NCI-H1930 (cell line): ENCODE measurements at places on chromosomes 1 and 21.

DNA sequence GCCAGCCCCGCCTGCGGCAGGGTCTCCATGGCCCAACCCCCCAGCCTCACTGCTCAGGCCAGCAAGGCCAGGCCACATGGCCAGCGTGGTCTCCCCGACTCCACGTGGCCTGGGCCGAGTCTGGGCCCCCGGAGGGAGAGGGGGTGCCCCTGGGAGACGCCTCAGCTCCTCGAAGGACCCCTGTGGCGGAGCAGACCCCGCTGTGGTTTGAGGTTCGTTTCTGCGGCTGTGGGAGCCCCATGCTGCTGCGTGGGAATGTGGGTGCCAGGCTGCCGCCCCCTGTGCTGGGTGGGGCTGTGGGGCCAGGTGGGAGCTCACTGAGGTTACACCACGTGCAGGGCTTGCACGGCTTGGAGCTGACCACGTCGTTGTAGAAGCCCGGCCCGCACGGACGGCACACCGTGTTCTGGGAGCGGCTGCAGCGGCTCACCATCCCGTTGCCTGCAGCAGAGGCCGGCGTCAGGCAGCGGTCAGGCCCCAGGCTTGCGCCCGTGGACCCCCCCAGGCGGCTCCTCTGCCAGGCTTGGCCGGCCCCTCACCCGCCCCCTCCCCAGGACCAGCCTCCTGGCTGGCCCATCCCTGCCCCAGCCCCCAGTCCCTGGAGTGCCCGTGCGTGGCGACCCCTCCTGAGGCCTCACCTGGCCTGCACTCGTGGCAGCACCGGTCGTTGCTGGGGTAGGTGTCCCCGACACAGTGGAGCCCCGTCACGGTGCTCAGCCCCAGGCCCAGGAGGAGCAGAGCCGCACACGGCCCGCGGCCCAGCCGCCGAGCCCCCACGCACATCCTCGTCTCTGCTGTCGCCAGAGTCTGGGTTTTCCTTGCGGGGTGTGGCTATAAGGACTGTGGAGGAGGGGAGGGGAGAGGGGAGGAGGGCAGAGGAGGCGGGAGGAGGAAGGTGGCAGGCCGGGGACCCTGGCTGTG is at the start of gene TNFRSF4:
Gene TNFRSF4, minus strand, starts transcription at position 809 of the 921 bp plus-strand sequence. Its CDS starts 26 bp downstream, at position 783.
- DNase-seq, result no peak

- DNase-seq, result no peak
These were observed 48.4 kb upstream of the SIPA1L2 start for GRCh38 chr1:232678185-232678886.

DNA sequence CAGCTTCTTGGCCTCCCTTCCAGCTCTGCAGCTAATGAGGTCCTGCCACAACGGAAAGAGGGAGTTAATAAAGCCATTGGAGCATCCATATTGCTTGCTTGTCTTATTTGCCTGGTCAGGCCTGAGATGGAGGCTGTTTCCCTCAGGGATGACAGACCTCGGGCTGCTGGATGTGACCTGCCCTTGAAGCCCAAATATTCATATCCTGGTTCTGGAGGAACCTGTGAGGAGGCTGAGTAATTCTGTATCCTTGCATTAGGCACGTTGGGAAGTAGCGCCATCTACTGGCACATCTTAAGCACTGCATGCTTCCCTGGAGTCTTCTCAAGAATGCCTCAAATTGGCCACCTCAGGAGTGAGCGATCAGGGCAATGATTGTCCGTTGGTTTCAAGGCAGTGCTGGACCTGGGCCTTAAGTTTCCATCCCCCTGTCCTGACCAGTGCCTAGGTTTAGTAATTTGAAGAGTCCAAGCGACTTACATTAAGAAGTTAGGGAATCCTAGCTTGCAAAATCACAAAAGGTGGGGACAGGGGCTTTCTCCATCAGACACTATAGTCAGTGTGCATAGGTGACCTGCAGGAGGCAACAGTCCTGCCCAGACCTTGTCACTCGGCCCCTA is 13.8 kb upstream of the NASP start:
- DNase-seq, result peak; percentile 70

- no peak for DNase-seq
These were observed 13.7 kb downstream of the PSMA5 start for GRCh38 chr1:109412551-109412950.

GRCh38 chr1:117537291-117537920 is 68.4 kb upstream of the TENT5C start:
- no peak for DNase-seq

GRCh38 chr1:42934541-42935312 is 23.9 kb downstream of the SLC2A1 start:
- DNase-seq, result no peak

DNA sequence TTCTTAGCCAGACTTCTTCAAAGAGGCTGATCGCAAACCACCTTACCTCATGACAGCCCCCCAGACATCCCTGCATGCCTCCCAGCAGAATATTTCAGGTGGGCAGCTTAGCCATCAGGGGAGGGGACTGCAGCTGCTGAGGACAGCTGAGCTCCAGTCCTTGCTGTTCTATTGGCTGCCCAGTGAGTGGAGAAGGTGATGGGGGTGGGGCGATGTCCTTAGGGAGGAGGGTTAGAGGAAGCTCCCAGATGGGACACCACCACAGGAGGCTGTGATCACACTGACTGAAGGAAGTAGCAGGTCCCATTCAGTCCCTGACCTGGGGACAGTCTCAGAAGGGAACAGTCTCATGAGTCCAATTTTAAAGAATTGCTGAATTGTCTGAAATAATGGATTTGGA is 38.3 kb downstream of the GJA5 start:
- no peak for DNase-seq

DNA sequence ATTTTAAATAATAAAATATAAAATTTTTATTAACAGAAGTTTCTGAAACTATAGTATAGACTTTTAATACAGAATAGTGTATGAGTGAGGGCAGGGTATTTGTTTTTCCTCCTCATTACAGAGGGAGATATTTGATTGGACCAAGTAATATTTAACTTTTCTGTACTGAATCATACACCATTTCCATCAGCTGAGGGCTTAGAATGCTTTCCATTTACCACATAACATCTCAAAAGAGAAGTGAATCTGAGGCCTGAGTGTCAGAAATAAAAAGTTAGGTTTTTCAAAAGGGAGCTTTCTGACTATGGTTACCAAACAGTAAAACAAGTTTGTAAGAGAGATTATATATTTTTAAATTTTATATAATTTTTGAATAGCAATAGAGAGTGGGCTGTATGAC is 29.5 kb downstream of the TLCD4 start:
- no peak for DNase-seq

GRCh38 chr1:64363616-64364015 is 106.3 kb upstream of the CACHD1 start:
- DNase-seq, result no peak

DNA sequence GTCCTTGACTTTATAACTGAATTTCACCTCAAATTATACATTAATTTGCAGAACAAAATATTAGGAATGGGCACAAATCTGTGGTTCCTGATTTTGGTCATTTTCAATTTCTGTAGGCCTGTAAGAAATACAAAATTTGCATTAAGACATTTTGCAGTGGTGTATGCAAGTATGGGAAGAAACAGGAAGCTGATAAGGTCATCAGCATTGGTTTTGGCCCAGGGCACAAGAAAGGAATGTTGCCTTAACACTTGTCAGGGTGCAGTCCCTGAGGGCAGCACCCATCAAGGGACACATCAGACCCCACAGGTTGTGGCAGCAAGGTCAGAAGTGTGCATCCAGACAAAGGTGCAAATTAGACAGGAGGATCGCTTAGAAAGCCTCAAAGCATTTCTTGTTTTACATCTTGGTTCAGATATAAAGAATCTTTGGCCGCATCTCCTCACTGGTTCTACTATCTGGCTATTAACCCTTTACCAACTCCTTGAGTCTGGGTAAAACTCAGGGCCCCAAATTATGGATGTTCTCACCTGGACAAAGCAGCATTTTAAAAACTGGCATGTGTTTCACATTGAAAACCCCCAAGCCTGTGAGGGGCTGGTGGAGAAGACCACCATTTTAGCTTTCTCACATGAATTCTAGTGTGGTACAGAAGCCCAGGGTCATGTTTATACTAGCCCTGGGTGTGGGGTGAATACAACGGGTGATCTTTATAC is 182.4 kb downstream of the CDC7 start:
- no peak for DNase-seq

DNA sequence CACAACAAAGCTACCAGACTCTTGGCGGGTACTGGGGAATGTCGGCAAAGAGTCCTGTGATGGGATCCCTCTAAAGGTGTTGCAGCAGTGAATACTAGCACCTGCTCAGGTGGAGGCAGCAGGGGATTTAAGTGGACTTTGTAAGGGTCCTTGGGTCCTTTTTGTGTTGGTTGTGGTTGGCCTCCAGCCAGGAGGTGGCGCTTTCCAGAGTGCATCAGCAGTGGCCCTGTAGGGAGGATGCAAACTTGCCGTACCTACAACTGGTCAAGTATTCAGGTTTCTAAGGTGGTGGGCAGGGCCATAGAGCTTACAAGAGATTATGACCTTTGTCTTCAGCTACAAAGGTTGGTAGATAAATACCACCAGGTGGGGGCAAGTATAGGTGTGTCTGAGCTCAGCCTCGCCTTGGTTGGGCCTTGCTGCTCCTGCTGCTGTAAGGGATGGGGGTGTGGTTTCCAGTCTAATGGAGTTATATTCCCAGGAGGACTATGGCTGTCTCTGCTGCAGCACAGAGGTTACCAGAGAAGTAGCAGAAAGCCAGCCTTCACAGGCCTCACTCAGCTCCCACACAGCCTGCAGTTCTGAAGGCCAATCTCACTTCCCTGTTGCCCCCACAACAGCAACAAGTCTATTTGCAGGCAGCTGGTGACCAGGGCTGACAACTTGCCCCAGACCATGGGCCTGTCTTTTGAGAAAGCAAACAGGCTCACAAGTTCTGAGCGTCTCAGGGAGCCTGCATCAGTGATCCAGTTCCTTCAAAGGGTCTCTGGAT is 7.3 kb downstream of the OR2M5 start:
- no peak for DNase-seq

DNA sequence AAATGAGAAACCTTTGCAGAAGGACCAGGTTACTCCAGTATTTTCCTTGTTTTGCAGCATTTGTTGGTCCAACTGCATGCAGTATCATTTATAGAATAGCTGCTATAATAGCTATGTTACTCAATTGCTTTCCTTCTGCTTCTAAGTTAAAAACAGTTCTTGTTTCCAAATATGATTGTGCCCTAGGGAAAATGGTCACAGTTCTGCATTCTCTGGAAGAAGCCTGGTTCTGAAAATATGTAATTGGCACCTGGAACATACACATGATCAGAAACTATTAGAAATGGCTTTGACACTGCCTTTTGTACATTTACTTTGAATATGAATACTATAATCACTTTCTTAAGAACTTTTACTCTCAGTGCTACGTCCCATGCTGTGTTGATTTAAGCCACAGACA is 33.6 kb downstream of the HENMT1 start:
- no peak for DNase-seq

- no peak for DNase-seq
These were observed 29.3 kb upstream of the ACP6 start for GRCh38 chr1:147699686-147700041.

- DNase-seq, result peak; percentile 8
These were observed 101.3 kb upstream of the ACTL8 start for GRCh38 chr1:17653728-17654351.

DNA sequence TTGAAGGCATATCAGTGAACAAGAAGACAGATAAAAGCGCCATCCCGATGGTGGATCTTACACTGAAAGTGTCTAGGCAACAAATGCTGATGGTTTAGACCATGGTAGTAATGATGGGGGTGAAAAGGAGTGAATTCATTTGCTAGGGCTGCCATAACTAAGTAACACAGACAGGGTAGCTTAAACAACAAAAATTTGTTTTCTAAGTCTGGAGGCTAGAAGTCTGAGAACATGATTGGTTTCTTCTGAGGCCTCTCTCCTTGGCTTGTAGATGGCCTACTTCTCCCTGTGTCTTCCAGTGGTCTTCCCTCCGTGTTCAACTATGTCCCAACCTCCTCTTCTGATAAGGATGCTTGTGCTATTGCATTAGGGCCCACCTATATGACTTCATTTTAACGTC is 13.4 kb upstream of the RAB3B start:
- DNase-seq, result no peak

DNA sequence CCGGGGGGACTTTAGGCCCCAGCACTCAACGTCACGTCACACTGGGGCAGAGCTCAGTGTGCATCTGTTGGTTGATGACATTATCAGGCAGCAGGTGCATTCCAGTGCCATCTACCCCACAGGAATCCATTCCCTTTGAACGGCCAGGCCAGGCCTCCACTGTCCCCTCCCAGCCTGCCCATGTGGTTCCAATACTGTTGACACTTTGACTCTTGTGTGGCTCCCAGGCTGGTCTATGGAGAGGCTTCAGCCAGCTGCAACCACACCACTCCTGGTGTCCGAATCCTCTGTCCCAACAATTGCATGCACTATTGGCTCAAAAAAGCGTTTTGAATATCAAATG is 92.0 kb upstream of the SIM2 start:
- DNase-seq, result no peak

GRCh38 chr1:215833941-215834729 is 267.0 kb downstream of the KCTD3 start:
- no peak for DNase-seq

GRCh38 chr1:202981939-202982338 is 14.9 kb upstream of the CYB5R1 start:
- DNase-seq, result no peak

DNA sequence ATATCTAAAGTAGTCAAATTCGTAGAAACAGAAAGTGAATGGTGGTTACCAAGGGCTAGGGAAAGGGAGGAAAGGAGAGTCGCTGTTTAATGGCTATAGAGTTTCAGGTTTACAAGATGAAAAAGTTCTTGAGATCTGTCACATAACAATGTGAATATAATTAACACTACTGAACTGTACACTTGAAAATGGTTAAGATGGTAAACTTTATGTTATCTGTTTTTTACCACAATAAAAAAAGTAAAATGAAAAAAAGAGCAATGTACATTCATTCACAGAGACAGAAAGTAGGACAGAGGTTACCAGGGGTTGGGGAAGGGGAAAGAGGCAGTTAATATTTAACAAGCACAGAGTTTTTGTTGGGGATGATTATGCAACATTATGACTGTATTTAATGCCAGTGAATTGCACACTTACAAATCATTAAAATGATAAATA is 53.3 kb upstream of the SEC16B start:
- no peak for DNase-seq

DNA sequence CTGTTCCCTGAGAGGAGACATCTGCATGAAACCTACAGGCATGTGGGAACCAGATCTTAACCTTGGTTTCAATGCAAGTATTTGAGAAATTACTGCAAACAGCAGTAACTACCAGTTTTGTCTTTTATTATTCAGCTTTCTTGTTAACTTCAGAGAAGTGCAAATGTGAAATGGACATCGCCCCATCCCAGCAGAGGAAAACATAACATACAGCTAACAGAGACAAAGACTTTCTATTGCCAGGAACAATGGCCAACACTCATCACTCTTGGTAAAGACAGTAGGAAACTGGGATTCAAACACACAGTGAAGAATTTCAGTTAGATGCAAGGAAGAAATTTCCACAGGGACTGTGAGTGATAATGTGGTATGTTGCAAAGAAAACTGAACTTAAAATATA is 115.1 kb downstream of the SLC30A10 start:
- no peak for DNase-seq

DNA sequence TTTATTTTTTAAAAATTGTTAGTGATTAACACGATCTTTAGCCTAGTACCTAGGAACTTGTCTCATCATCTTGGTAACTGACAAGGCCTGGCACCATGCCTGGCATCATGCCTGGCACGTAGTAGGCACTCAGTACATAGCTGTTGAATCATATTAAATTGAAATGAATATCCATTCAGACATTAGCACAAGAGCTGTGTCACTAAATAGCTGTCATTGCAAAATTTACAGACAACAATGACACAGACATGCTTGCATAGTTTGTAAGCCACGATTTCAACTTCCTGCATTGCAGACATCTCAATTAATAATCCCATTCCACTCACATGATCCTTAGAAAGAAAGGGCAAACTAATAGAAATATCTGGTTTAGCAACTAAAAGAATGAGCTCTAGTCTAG is 15.4 kb upstream of the PHACTR4 start:
- no peak for DNase-seq

- DNase-seq, result no peak
These were observed 33.9 kb upstream of the SELENON start for GRCh38 chr1:25765923-25766589.
